ENCODE measurements at places on chromosomes 3 and 15.
A peak's percentile ranks its signal among the peaks of the same experiment; 100 is the strongest.

GRCh38 chr15:39459548-39459947, 121.3 kb upstream of the THBS1 start:
- no peak for DNase-seq

- no peak for DNase-seq
Observed at GRCh38 chr3:119343719-119344118, 49.5 kb downstream of the ARHGAP31 start.

DNA sequence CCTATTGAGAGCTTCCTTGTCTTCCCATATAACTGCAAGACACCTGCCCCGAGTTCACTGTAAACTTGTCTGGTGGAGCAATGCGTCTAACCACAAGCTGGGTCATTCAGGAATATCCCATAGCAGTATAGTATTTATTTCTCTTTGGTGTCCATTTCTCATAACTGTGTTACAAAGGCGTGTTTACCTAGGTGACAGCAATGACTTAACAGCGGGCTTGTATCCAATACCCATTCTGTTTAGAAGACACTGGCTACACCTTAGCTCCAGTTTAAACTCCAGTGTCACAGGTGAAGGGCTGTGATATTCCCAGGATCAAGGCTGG, 24.3 kb downstream of the ATP10A start:
- DNase-seq = no peak

- no peak for DNase-seq
Observed at GRCh38 chr3:189204167-189204866, 32.5 kb downstream of the TPRG1 start.

GRCh38 chr3:73503781-73504180, 121.0 kb downstream of the PDZRN3 start:
- no peak for DNase-seq

DNA sequence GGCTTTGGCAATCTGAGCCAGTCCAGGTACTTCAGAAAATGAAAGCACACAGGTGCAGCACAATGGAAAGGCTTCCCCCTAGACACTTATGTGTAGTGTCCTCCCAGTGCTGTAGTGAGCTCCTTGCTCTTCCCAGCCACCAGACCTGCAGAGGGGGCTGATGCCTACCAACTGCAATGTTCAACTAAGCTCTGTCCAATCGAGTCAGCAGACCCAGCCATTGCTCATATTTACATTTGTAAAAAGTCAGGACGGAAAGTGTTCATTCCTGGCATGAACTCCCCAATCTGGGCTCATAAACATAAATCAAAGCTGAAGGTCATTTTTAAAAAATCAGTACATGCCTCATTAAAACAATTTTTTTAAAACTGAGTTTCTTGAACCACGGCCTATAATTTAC, 73.0 kb downstream of the FOXP1 start:
- no peak for DNase-seq

DNA sequence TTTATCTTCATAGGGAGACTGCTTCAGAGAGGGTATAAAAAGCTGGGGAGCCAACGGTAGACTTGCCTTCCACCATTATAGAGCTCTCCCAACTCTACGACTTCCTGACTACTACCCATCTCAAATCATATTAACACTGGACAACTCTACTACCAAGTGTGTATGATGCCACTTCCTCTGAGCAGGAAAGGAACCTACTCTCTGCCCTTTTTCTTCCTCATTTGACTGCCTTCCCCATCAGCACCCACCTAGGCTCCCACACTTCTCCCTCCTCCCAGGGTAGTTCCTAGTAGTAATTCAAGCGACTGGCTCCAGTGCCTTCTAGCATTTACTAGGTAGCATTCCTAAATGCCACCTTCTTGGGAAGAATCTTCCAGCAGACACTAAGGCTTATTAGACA, 24.5 kb upstream of the TBL1XR1 start:
- no peak for DNase-seq

GRCh38 chr3:138369151-138369900, 20.9 kb downstream of the MRAS start:
- peak; percentile 69 for DNase-seq

DNA sequence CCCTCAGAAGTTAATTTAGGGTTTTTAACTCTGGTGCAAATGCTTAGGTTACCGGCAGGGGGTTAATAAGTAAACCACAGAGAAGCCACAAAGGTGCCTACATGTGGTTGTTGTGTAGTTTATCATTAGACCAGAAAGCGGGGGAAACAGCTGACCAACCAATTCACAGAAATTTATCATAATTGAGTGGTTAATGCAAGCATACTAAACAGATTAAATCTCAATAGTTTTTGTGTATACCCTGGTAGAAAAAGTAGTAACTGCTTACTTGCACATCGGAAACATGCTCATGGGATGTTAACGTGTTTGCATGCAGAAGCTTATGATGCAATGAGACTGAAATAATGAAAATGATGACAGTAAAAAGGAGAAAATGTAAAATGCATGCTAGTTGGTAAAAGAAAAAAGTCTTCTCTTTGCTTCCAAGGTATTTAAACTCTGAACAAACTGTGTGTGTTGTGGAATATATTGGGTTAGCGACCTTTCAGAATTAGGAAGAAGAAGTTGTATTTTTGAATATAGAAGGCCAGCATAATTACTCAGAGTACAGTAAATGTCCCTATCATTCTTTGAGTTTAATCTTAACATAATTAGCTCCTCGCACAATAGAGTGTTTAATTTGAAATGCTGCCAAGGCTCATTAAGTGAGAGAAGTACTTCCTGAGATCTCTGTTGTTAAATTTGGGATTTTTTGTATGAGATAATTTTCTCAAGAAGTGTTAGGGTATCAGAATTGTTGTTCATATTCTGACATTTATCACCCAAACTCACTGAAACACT, 316.2 kb downstream of the PTPRG start:
- no peak for DNase-seq

DNA sequence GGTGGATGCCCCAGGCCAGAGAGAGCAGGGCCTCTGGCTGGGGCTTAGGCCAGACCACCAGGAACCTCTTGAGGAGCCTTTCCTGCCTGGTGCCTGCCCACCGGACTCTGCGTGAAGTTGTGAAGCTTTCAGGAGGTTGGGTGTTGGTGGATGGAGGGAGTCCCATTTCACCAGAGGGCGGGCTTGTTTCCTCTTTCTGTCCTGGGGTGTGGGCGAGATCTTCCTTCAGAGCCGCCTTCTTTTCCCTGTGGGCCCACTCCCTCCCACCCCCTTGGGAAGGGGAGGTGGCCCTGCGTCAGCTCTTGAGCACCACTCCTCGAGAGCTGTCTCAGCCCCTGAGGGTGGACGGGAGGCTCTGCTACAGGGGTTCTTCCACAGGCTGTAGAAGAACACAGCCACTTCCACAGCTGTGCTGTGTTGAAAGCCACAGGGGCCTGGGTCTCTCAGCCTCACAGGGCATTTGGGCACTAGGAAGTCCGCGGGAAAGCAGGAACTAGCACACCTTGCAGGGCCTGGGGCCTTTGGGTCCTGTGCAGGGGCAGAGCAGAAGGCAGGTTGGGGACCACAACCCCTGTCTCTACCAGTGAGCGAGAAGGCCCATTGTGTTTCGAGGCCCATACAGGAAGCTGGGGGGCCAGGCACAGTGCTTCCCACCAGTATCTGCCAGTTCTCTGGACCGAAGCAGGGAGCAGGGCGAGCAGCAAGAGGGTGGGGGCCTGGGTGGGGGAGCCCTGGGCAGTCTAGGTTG, 2.1 kb downstream of the AMIGO3 start:
- DNase-seq = peak; percentile 55

DNA sequence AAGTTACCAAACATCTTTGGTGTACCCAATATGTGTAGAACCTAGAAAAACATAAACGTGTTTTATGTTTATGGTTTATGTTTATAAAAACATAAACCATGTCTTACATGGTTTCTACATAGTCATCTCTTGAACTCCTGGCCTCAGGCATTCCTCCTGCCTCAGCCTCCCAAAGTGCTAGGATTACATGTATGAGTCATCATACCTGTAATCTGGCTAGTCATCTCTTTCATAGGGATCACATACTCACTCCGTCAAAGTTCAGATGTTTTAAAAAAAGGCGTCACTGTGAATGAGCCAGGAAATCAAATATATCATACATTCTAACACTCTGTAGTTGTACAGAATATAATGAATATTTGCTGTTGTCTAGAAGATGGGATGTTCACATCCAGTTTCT, 178.6 kb downstream of the CPNE4 start:
- DNase-seq = no peak

GRCh38 chr3:169668072-169668956, 4.8 kb upstream of the MECOM start:
- no peak for DNase-seq
